ENCODE measurements at places on chromosomes 1 and 21. TPM values are rescaled to one million over a fixed set of nuclear protein-coding genes. Genes with fewer than 3 reads are reported as not detected.

The GBP4 gene
- total RNA-seq: 8.3 TPM

The TNNT2 gene
- 9.8 TPM for total RNA-seq

DNA sequence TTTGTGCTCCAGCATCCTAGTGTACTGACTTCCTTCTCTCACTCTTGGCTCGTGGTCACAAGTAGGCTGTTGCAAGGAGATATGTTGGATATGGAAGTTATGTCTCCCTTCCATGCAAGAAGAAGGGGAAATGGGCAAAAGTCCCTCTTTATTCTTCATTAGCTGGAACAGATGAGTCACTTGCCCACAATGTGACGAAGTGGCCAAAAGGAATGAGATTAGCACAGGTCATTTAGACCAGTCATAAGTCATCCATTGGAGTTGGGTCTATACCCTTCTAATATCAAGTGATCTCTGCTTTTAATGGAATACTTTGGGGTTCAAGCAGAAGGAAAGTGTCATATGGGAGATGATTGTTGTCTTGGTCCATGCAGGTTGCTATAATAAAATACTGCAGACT is 91.2 kb upstream of the NGF start:
- DNase-seq: no peak
- no peaks in the 10 kb centered on the region for H3K4me1 ChIP-seq
- H3K27ac ChIP-seq: no peak overlapping the region
- H3K4me3 ChIP-seq: no peak overlapping the region

- H3K36me3 ChIP-seq: no peaks in the 10 kb centered on the region
- no peak for DNase-seq
- no peaks in the 10 kb centered on the region for H3K27me3 ChIP-seq
- H3K27ac ChIP-seq: no peak overlapping the region
- H3K4me3 ChIP-seq: no peak overlapping the region
Measured at GRCh38 chr1:225343618-225344017, 84.2 kb downstream of the LBR start.

GRCh38 chr1:21154717-21155116 is 22.0 kb downstream of the EIF4G3 start:
- no peaks in the 10 kb centered on the region for H3K36me3 ChIP-seq
- no peaks in the 10 kb centered on the region for H3K27me3 ChIP-seq
- H3K4me1 ChIP-seq: peaks cover 15% of the 10 kb centered on the region
- H3K27ac ChIP-seq: no peak overlapping the region
- DNase-seq: no peak

DNA sequence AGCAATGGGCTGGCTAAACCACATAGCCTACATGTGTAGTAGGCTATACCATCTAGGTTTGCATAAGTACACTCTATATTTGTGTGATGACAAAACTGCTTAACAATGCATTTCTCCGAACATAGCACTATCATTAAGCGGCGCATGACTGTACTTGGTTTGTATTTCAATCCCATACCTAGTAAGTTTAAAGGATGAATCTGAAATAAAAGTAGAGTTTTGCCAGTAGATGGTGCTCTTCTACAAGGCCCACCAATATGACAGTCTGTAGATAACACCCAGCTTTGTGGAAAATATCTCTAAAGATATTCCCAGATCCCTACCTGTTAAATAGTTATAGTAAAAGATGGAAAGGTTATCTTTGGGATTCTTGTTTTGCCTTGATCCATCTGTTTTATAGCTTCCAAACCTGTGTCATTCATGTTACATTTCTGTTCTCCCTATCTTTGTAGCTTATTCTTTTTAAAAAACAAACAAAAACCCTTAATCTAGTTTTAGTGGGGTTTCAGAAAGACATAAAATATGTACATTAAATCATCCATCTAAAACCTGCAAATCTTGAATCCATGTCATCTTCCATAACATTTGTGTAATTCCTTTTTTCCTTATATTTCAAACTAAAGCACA is 33.9 kb upstream of the ASPM start:
- no peak for DNase-seq
- H3K4me1 ChIP-seq: peaks cover 11% of the 10 kb centered on the region

DNA sequence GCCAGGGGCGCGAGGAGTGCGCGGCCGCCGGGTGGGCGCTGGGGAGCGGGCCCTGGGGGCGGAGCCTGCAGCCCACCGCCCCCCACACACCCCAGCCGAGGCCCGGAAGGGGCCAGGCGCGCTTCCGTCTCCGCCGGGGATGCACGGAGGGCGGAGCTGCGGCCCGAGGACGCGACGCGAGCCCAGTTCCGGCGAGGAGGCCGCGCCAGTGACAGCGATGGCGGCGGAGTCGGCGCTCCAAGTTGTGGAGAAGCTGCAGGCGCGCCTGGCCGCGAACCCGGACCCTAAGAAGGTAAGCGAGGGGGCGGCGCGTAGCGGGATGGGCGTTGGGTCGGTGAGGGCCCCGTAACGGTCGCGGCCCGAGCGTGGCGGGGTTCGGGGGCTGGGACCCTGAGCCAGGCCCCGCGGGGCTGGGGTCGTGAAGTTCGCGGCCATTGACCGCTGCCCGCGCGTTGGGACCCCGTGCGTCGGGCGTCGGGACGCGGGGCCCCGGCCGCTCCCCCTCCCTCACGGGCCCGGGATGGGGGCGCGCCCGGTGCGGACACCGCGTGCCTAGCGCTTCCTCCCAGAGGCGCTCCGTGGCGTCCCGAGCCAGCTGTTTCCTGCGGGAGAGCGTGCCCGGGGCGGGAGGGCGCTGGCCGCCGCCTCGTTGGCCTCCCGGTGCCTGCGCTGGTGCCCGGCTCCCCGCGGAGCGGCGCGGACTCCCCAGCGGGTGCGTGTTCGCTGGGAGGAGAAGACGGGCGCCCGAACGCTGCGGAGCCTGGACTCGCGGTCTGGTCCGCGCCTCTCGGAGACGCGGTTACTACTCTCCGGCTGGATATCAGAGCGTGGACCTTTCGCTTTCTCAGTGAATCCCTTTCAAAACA is at the start of gene ELOA:
Gene ELOA, plus strand, starts transcription at position 185 of the 866 bp plus-strand sequence. Its CDS starts 33 bp downstream, at position 218.
- no peak for DNase-seq
- peaks cover 29% of the 10 kb centered on the region for H3K4me1 ChIP-seq
- H3K27ac ChIP-seq: peak within 1 kb of the TSS; percentile 91
- H3K4me3 ChIP-seq: peak within 1 kb of the TSS; percentile 65
- no peaks in the 10 kb centered on the region for H3K36me3 ChIP-seq
- no peaks in the 10 kb centered on the region for H3K27me3 ChIP-seq

GRCh38 chr1:27218736-27219135 is 15.7 kb upstream of the WDTC1 start:
- H3K27me3 ChIP-seq: no peaks in the 10 kb centered on the region
- no peaks in the 10 kb centered on the region for H3K4me1 ChIP-seq
- no peak overlapping the region for H3K27ac ChIP-seq
- no peaks in the 10 kb centered on the region for H3K36me3 ChIP-seq
- H3K4me3 ChIP-seq: no peak overlapping the region
- DNase-seq: no peak

- no peaks in the 10 kb centered on the region for H3K36me3 ChIP-seq
- H3K27me3 ChIP-seq: no peaks in the 10 kb centered on the region
- peaks cover 56% of the 10 kb centered on the region for H3K4me1 ChIP-seq
- H3K27ac ChIP-seq: peak overlapping the region; percentile 16
Measured at GRCh38 chr1:18939398-18940302, 16.8 kb downstream of the IFFO2 start.

DNA sequence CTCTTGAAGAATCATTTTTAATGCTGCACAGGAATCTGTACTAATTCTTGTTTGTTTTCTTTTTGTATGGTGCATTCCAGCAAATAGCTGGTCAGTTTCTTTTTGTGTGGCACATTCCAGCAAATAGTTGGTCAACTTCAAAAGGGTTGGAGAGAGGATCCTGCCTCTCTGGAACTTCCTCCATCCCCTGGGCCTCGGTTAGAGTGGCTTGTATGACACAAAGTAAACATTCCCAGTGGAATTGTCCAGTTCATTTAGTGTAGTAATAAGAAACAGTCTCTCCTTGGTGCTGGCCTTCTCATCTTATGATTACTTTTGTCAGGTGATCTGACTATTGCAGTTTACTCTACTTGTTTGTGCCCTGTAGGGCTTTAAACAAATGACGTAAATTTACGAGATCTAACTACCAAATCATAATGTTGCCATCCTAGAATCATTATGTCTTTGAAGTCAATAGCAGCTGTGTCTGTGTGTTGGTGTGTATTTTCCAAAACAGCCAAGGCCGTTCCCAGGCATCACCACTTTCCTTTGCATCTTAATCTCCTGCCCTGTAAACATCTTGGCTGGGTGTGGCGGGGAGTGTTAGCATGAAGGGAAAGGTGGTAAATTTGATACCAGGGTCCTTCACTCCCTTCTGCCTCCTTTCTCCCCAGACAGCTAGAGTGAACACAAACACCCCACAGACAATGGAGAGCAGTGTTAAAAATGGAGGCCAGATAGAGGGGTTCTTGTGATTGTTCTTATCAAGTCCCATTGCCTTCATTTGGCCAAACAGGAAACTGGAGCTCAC is 77.9 kb downstream of the CDC7 start:
- no peak overlapping the region for H3K4me3 ChIP-seq
- H3K36me3 ChIP-seq: no peaks in the 10 kb centered on the region
- H3K27me3 ChIP-seq: no peaks in the 10 kb centered on the region

DNA sequence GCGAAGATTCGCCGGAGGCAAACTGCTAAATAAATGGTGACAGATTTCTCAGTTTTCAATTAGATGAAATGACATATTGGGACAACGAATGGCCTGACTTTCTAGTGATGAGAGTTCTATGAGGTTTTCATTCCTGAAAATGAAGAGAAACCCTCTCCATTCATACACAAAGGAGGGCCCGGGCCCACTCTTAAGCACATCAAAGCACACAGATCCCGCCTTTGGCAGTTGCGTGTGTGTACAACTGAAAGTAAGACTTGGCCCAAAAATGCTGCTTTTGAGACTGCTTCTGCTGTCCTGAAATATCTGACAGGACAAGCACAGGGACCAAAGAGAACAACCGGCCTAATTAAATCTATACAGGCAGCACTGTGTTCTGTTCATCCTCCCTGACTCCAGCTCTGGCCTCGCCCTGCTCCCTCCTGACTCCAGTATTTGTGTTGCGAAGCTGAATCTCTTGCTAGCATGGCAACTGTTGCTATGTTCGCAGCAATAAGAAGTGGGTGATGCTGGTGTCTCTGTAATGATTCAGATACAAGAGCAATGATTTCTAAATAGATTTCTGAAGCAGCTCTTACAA is 7.4 kb downstream of the LRRC53 start:
- DNase-seq: no peak
- no peaks in the 10 kb centered on the region for H3K36me3 ChIP-seq
- H3K4me3 ChIP-seq: no peak overlapping the region
- no peaks in the 10 kb centered on the region for H3K4me1 ChIP-seq
- H3K27me3 ChIP-seq: no peaks in the 10 kb centered on the region

All from vagina (tissue), 2 donors.